Germinal center (tissue), 1 donor: ENCODE measurements at places on chromosomes 4 and X.
A peak's percentile ranks its signal among the peaks of the same experiment; 100 is the strongest.

- DNase-seq: peak; percentile 69
Measured at GRCh38 chrX:50204364-50204899, at the start of gene CCNB3. CCNB3 (plus strand) TSS chrX:50204765; CDS start chrX:50285164, 80,399 bp downstream.

DNA sequence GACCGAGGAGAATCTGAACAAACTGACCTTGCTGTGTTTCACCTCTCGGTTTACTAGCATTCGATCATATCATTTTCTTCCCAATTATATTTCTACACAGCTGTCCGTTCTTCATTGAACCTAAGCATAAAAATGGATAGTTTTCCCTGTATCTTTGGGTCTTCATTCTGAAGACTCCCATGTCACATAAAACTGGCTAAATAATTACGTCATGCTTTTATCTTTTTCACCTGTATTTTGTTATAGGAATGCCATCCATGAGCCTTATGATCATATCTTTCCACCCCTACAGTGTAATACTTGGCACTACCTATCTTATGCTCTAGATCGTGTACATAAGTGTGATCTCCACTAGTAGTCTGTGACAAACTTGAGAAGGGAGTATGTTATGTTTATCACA is 456.1 kb downstream of the FGF13 start:
- no peak for DNase-seq

- no peak for DNase-seq
Measured at GRCh38 chr4:44848466-44848865, 122.1 kb upstream of the GNPDA2 start.

GRCh38 chr4:25913056-25913850 is 767 bp upstream of the SMIM20 start:
- peak; percentile 73 for DNase-seq

GRCh38 chrX:116238567-116239255 is 68.2 kb downstream of the AGTR2 start:
- no peak for DNase-seq

- DNase-seq: no peak
Measured at GRCh38 chrX:20330545-20330944, 63.8 kb upstream of the RPS6KA3 start.

GRCh38 chrX:153320555-153321184 is 897 bp downstream of the PNMA6F start:
- DNase-seq: no peak

DNA sequence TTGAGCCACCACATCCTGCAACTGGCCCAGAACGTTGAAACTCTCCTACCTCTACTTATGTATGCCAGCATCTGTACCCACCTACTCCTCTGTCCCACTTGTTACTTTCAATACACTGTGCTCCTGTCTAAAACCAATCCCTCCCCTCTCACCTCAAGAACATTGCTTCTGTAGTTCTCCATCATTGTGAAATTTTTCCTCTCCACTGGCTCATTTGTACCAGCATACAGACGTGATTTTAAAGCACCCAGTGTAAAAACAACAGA is 25.5 kb upstream of the USO1 start:
- DNase-seq: no peak

GRCh38 chrX:12843668-12844279 is 23.1 kb upstream of the TLR7 start:
- DNase-seq: no peak

DNA sequence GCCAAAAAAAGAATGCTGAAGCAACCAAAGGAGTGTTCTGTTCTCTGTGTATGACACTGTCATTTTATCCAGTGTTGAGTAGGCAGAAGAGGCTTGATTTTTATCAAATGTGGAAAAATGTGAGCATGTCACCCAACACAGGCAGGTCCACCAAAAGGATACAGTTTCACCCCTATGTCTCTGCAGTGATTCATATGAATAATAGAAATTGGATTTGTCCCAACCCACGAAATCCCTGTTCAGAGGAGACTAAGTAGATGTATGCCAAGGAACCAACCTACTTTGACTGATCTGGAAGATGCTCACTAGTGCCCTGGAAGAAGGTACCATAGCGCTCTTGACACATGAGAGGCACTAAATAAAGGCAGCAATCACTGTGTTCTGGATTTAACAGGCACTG is 72.5 kb downstream of the FGF13 start:
- no peak for DNase-seq

DNA sequence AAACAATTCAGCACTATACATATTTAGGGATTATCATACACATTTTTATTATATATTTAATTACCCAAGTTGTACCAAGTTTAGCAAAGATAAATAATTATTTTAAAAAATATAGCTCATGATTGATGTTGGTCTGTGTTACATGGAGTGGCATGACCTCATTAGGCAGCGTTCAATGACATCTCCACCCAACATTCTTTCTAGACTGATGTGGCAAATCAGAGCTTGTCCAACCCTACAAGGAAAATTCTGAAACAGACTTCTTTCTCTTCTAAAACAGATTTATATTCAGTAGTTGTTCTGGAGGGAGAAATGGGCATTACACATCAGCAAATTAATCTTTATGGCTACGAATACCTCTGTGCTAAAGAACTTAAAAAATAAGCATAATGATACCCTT is 189.7 kb downstream of the PDGFC start:
- DNase-seq: no peak

DNA sequence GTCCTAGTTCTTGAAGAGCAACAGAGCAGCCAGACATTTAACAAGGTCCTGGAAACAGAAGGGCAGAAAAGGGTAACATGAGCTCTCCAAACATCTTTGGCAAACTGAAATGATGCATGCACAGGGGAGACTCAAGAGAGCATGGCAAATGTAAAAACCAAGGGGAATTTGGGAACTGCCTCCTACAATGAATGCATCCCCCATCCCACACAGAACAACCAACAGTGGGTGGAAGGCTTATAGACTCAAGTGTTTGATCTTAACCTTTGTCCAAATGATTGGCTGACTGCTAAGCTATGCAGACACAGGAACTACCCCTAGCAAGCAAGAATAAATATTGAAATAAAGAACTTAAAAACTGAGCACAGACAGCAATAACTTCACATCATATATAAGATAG is 74.4 kb downstream of the CENPC start:
- DNase-seq: no peak

DNA sequence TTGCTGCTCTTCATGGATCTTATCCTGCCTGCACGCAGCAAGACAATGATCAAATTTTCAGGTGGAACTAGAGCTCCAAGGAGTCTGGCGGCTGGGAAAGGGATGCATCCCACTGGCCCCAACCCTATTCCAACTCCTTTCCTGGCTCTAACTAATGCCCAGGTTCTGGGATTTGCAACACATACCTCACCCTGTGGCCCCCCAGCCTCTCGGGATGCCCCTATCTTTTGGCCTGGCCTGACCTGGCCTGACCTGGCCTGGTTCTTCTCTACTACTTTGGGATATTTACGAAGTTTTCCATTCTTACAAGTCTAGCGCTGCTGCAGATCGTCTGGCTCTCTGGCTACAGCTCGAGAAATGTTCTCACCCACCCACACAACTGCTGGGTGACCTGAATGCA is 56.4 kb upstream of the CDKN2AIP start:
- no peak for DNase-seq

DNA sequence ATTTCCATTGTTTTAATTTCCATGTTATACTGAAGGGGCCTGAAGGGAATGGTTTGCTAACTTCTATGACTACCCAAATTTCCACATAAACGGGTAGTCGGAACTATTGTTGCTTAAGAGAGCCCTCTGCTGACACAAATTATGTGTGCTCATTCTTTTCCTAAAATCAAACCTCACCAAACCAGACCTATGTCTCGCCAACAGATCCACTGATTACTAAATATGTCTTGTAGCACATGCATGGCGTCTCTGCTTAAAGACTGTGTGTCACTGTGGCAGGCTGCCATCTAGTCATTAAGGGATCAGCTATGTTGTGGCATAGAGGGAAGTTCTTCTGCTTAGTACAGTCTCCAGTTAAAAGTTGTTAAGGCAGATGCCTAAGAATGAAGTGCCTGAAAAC is 25.1 kb downstream of the PIR start:
- DNase-seq: no peak

DNA sequence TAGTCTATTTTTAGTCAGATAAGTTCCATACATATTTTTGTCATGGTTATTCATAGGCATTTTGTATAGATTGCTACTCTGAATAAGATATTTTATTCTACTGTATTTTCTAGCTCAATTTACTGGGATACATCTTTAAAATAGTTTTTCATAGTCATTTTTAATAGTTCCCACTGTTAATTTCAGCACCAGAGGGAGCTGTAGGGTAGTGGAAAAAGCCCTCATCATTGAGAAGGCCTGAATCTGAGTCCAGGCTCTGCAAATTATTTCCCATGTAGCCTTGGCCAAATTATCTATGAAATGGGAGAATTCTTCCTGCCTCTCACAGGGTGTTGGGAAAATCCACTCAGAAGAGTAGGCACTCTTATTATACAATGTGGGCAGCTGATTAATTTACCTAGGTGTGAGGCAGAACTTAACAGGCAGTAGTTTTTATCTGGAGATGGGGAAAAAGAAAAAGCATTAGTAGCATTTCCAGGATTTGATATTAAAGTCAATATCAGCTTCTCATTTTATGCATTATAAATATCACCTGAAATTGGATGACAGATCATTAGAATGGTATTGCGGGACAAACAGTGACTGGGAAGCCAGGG is 102.9 kb upstream of the PAQR3 start:
- DNase-seq: no peak

DNA sequence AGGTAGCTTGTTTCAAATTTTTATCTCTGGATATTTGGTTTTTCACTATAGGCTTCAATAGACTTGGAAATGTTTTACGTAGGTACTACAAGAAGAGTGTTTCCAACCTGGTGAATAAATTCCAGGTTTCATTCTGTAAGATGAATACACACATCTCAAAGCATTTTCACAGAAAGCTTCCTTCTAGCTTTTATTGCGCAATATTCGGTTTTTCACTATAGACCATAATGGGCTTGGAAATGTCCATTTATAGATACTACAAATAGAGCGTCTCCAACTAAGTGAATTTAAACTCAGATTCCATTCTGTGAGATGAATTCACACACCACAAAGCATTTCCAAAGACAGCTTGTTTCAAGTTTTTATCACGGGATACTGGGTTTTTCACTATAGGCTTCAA is 857.7 kb upstream of the HS3ST1 start:
- DNase-seq: no peak

- no peak for DNase-seq
Measured at GRCh38 chrX:88828011-88828410, 81.0 kb downstream of the CPXCR1 start.

GRCh38 chr4:24924309-24924781 is 11.5 kb upstream of the CCDC149 start:
- no peak for DNase-seq

DNA sequence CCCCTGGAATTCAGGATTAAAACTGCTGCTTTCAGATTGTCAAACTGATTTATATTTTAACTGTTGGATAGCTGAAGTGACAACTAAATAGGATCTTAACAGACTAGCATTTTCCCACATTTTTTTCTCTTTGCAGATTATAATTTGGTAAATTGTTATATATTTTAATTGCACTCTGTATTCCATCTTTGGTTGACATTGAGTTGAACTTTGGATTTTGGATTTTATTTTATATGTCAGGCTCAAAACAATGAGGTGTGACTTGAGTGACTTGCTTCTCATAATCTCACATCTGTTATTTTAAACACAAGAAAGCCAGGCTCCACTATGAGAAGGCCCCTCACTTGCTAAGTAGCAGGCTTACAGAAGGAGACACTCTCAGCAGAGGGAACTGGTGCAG is 38.1 kb downstream of the NAA11 start:
- DNase-seq: no peak

DNA sequence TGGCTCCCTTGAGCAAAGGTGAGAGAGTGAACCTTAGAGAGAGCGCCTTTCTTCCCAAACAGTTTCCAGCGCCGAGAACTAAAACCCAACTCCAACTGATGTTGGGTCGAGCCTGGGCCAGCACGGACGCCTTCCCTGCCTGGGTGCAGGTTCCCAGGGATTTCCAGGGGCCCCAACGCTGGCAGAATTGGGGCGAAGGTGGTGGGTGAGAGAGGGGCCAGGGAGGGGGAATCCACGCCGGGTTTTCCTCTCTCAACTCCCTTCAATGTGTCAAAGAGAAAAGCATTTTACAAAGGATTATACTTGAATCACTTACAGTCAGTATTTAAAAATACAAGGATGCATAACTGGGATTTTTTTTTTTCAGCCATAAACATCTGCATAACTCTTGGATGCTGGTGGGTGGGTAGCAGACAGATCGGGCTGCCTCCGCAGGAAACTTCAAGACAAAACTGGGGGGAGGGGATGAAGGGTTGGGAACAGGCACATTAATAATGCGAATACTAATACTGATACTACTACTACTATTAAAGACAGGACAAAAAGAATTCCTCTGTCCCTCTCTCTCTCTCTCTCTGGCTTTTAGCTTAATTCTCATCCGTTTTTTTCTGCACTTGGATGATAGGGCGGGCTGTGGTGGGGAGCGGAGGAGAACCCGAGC is 1.3 kb upstream of the ARX start:
- no peak for DNase-seq

DNA sequence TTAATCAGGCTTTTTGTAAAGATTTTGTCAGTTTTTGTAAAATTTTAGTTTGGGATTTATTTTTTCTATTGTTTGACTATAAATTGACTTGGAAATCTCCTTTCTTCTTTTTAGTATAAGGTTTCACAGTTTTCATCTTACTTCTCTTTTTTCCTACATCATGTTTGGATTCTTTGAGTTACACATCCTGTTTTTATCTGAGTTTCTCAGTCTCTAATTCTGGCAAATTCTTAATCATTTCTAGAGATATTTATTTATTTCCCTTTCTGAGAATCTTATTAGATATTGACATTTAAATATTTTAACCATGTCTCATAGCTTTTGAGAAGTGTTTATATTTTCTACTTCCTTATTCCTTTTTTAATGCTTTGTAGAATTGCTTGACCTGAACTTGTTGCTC is 20.7 kb downstream of the USP53 start:
- no peak for DNase-seq

DNA sequence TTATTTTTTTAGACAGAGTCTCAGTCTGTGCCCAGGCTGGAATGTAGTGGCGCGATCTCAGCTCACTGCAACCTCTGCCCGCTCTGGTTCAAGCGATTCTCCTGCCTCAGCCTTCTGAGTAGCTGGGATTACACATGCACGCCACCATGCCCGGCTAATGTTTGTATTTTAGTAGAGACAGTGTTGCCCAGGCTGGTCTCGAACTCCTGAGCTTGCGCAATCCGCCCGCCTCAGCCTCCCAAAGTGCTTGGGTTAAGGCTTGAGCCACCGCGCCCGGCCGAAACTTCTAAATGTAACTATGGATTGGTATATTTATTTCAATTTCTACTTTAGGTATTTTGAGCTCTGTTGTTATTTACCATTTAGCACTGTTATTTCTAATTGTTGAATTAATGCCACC is 79.4 kb downstream of the FAM193A start:
- no peak for DNase-seq

DNA sequence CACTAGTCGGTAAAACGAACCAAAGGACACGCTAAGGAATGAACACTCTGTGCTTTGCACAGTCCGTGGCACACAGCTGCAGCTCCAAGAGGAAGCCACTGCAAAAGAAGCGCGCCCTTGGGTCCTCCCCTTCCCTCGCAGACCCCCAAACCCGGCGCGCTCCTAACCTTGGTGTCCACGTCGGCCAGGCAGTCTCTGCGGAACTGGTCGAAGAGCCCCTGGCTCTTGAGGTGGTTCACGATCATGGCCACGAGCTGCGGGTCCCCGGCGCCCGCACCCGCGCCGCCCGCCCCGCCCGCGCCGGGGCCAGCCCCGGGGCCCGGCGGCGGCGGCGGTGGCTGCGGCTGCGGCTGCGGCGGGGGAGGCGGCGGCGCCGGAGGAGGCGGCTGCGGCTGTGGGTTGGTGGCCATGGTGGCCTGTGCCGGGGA is 333 bp downstream of the BOD1L1 start:
- DNase-seq: peak; percentile 43
